ENCODE measurements at places on chromosomes 5 and 9.

DNA sequence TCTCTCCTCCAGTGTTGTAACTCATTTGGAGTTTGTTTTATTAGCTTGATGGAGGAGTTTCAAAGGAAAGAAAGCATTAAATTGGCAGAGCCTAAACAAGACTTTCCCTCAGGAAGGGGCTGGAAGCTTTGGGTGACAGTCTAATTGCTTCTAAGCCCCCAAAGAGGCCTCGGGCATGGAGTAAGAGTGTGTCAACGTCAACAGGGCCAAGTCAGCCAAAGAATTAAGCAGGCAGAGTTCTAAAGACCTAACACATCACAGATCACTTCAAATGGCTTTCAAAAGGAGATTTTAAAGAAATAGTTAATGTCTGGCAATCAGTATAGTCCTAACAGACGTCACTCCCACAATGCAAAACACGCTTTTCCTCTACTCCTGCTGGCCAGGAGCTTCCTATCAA, 234.5 kb downstream of the EFNA5 start:
- DNase-seq, result no peak

DNA sequence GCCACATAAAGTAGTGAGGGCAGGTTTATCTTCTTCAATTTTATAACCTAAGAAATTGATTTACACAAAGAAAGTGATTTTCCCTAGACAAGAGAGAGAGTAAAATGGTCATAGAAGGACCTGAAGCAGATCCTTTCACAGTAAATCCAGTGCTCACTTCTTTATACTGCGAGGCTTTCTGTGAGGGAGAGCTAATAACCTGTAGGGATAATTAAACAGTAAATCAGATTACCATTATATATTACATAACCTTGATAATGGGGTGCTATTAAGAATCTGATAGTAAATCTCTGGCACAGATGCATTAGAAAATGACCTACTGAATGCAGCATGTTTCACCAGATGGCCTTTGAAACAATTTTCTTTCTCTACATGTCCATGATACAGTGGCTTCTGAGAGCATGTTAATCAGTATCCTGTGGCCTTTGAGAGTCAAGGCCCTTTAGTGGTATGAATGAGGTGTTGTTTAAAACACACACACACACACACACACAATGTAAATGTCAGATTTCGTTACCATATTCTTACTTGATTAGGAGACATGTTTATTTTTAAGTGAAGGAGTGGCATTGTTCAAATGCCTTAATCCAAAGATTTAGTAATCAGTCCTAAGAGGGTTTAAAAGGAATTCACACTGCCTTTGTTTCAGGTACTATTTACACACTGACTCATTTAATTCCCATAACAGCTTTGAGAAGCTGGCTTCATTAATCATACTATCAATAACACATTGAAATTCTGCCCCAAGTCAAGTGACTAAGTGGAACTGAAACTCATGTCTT, 124.7 kb downstream of the ALDH1A1 start:
- no peak for DNase-seq

- DNase-seq, result no peak
Measured at GRCh38 chr5:1772634-1773033, 27.0 kb downstream of the MRPL36 start.

GRCh38 chr5:177994063-177994462, 2.0 kb downstream of the PROP1 start:
- no peak for DNase-seq

DNA sequence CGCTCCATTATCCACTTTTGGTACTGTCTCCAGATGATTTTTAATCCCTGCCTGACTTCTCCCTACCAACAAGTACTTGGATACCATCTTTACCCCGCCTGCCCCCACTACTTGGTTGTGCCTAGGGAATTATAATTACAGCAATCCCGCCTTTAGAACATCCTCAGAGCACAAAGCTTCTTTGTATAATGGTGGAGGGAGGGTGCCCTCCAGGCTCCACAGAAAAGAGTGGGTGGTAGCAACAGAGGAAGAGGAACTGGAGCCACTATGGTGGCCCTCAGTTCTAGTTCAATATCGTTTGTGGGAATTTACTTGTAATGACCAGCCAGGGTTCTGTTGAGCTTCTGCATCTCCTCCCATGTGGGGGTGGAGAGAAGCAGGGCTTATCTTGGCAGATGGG, 79.0 kb upstream of the RNF38 start:
- peak; percentile 14 for DNase-seq

GRCh38 chr5:149731617-149732323, 1.7 kb downstream of the PPARGC1B start:
- no peak for DNase-seq
